ENCODE measurements at places on chromosomes 1 and 21.

- no peak for DNase-seq
Observed at GRCh38 chr1:212621043-212621948, 12.7 kb downstream of the ATF3 start.

- peak; percentile 76 for DNase-seq
Observed at GRCh38 chr21:35475762-35476161, 426.7 kb upstream of the RUNX1 start.

DNA sequence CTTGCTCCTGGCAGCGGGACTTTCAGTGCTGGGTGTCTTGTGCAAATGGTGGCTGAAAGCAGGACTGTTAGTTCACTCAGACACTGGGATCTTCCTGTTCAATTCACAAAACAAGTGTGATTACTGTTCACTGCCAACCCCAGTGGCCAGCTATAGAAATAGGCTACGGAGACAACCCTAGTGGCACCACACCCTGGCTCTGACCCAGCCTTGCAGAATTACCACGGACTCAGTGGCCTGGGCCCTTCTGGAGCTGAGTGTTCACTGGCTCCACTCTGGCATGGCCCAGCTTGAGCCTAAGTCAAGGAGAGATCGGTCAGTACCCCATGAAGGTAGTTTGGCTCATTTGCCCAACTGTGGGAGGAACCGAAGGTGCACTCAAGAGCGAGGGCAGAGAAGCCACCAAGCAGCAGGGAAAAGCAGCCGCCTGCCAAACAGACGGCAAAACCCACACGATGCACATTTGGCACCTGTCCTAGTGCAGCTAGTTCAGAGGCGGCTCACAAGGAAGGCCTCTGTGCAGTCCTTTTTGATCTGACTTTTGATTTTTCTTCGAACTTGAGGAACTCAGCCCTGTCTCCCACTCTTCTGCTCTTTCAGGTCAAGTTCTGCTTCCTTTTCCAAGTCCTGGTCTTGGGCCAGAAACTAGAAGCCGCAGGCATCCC lies 5.9 kb downstream of the KIAA2013 start:
- DNase-seq = no peak

- DNase-seq = no peak
Observed at GRCh38 chr1:154957091-154957657, 1.3 kb upstream of the PBXIP1 start.

GRCh38 chr21:44982558-44983250 lies 42.9 kb downstream of the SLX9 start:
- DNase-seq = peak; percentile 65

- DNase-seq = no peak
Observed at GRCh38 chr1:46053734-46054133, 78.7 kb downstream of the PIK3R3 start.

DNA sequence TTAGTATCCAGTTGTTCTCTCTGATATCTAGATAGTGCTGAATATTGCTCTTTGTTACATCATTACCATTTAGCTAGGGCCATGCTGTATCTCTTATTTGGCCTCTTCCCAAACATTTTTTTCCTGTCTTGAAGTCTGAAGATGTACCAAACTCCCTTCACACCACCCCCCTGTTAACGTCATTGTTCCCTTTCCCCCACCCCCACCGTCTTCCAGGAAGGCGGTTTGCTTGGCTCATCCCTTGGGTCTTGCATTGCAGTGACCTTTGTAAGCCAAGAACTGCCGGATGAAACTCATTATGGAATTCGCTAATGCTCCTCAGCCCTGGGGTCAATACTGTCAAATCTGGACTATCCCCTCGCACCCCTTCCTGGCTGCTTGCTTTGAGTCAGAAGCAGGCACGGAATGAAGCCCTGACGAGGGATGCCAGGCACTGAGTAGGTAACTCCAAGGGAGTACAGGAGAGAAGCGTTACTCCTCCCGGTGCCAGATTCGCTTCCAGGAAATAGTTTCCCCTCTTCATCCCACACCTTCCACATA lies 283.1 kb downstream of the TM2D1 start:
- DNase-seq = peak; percentile 60

Data from fibroblast of skin of scalp (primary cell).